ENCODE measurements at places on chromosomes 11 and 22. TPM values are rescaled to one million over a fixed set of nuclear protein-coding genes. Genes with fewer than 3 reads are reported as not detected.

The GPR83 gene
- total RNA-seq, result under 0.01 TPM

DNA sequence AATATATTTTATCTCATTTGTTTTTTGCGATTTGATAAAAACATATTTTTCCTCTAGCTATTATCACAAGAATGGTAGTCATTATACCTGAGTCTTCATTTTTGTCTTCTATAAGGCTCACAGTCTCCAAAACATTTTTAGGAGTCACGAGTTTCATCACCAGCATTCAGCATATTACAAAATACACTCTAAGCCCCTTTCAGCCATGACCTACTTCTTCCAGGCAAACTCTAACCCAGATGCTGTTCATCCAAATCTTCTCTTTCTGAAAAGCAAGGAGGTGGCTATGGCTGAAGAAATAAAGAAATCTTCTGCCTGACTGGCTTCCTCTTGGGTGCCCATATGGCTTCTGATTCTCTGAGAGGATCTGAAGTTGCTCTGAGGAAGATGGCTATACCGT lies 35.7 kb upstream of the USP47 start:
- DNase-seq, result no peak

DNA sequence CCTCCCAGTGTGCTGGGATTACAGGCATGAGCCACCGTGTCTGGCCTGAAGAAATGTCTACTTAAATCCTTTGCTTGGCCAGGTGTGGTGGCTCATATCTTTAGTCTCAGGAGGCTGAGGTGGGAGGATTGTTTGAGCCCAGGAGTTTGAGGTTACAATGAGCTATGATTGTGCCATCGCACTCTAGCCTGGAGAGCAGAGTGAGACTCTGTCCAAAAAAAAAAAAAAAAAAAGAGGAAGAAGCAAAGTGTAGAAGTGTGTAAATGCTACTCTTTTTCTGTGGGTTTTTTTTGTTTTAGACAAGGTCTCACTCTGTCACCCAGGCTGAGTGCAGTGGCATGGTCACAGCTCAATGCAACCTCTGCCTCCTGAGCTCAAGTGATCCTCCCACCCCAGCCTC lies 6.4 kb upstream of the ATG16L2 start:
- DNase-seq, result no peak

- peak; percentile 4 for DNase-seq
Measured at GRCh38 chr11:69799582-69799981, 19.6 kb downstream of the FGF3 start.

The CD3G gene
- not detected for total RNA-seq

All from renal cortical epithelial cell (primary cell).